ENCODE measurements at places on chromosomes 4 and X.

DNA sequence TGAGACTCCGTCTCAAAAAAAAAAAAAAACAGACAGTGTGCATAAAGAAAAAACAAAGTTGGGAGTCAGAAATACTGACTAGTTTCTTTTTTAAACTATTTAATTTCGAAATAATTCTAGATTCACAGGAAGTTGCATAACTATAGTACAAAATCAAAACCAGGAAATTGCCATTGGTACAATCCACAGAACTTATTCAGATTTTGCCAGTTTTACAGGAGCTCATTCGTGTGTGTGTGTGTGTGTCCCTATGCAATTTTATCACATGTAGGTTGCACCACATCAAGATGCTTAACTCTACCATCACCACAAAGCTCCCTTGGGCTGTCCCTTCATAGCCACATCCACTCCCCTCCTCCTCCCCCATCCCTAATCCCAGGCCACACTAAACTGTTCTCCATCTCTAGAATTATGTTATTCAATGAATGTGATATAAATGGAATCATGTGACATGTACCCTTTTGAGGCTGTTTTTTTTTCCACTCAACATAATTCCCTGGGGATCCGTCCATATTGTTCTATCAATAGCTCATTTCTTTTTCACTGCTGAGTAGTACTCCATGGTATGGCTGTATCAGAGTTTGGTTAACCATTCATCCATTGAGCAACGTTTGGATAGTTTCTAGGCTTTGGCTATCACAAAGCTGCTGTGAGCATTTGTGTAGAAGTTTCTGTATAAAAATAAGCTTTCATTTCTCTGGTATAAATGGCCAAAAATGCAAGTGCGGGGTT is 16.3 kb upstream of the DDX3X start:
- no peak for DNase-seq

DNA sequence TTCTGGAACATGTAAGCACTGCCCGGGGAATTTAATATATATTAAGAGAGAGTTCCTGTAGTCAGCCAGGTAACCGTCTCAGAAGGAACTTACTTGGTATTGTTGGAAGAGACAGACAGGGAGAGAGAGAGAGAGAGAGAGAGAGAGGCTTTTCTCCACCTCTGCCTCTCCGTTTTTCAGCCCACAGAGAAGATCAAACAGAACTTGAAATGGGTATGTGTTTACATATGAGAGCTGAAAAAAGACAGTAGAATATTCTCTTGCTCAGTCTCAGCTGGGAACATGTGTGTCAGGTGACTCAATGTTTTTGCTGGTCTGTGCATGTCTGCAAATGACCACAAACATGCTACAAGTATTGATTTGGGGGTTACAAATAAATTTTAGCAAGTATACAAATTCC is 81.9 kb downstream of the MAGED1 start:
- DNase-seq, result no peak

- no peak for DNase-seq
These were observed 402.6 kb downstream of the INPP4B start for GRCh38 chr4:142443469-142443868.

DNA sequence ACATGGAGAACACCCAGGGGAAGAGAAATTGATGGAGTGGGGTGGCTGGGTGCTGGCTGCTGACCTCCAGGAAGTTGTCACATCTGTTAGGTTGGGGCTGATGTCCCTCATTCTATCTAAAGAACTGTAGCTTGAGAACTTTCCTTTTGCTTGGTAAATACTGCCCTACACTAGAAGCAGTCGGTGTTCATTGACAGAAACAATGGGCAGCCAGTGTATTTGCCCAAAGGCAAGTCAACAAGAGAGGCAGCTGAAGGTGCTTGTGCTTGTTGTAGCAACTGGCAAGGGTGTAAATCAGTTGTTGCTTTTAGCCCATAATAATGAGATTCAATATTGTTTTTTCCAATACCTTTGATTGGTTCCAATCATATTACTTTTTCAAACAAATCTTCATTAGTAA is 956 bp downstream of the TMEM154 start:
- DNase-seq, result no peak

DNA sequence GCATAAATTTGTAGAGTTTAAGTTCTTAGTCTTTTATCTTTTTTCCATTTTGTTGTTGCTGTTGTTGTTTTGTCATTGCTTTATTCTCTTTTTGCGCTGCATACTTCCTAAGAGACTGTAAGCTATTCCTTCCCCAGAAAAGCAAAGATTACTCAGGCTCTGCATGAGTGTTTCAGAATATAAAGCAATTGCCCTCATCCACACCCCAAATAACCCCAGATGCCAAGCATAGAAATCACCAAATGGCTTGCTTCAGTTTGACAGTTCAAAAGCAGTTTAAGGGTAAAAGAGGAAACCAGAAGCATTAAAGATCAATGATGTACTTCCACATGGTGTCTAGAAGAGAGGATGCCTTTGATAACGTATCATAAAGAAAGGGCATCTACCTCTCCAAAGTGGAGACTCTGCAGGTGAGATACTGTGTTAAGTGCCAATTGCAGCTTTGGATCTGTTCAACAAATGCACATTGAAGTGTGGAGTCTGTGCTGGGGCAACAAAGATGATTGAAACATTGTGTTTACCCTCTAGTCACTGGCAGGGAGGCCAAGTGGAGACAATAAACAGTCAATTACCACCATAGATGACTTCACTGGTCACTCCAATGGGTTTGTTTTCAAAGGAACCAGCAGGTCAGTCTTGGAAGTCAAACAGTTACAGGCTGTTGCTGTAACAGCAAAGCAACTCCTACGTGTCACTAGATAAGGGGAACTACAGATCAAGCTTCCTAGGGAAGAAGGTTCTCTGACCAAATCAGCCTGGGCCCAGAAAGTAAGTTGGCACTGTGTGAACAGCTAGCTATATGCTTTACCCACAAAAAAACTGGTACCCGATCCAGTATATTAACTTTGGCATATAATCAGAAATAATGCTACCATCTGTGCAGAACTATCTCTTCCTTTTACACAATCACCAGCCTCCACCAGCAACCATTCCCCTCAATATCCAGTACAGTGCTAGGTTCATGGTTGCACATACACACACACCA is 40.6 kb upstream of the IL21 start:
- DNase-seq, result peak; percentile 82

GRCh38 chr4:20096911-20097310 is 154.8 kb upstream of the SLIT2 start:
- DNase-seq, result no peak

DNA sequence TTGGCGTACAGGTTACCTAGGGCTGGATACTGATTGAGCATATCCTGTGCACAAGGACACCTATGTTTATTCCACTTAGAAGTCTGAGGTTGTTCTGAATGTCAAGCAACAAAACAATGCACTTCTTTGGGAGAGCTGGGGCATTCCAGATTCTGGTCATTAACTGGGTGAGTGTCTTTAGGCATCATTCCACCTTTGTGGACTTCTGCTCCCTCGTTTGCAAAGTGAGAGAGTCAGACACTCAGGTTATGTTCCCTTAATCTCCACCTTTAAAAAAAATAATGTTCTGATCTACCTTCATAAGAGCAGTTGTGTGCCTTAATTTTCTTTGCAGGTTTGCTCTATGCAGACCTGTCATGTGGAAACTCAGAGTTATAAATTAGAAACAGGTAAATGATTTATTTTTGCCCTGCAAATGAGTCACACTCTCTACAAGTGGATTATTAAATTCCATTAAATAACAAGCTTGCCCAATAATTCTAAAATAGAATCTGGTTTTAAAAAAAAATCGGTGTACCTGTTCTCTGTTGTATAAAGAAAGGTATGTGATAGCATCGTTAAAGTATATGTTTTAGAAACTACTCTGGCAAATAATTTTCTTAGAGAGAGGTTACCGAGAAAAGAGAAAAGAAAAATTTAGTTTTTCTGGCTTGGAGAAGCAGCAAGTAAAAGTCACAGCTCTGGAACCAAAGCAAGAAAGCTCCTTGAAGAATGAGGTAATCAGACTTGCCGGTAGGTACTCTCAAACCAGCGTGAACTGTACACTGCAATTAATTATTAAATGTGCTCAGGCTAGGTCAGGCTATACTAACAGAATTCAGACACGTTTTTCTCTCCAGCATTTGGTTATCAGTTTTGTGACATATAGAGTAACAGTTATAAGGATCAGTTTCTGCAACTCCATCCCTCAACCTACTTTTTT is 93.2 kb downstream of the SORBS2 start:
- no peak for DNase-seq

GRCh38 chr4:154577324-154577723 is 13.2 kb downstream of the FGA start:
- DNase-seq, result no peak

DNA sequence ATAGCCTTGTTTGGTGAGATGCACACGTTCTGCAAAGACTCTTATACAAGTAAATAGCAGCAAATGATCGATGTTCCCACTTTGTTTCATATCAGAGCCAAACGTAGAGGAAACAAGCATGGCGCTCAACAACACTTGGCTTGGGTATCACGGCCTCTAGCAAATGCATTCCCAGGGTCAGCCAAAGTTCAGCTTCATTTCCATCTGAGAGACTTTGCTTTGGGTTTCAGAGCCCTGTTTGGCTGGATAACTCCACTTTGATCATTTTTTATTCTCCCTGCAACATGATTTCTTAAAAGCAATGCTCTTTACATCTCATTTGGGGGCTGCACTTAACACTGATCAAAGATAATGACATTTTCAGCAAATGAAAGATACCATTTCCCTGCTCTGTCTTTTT is 199.2 kb upstream of the FAM9B start:
- no peak for DNase-seq

DNA sequence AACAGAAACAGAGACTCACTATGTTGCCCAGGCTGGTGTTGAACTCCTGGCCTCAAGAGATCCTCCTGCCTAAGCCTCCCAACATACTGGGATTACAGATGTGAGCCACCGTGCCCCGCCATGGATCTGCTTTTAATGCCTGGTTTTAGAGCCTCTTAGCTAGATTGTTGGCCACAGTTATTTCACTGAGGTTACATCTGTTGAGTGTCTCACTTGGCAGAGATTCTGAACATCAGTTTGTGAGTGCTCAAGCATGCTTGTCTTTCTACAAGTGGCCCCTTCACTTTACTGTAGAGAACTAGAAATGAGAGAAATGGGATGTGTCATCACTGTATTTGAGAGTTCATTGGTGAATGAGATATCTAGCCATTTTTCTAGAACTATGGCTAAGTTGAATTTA is 218.5 kb downstream of the APBB2 start:
- DNase-seq, result peak; percentile 82

DNA sequence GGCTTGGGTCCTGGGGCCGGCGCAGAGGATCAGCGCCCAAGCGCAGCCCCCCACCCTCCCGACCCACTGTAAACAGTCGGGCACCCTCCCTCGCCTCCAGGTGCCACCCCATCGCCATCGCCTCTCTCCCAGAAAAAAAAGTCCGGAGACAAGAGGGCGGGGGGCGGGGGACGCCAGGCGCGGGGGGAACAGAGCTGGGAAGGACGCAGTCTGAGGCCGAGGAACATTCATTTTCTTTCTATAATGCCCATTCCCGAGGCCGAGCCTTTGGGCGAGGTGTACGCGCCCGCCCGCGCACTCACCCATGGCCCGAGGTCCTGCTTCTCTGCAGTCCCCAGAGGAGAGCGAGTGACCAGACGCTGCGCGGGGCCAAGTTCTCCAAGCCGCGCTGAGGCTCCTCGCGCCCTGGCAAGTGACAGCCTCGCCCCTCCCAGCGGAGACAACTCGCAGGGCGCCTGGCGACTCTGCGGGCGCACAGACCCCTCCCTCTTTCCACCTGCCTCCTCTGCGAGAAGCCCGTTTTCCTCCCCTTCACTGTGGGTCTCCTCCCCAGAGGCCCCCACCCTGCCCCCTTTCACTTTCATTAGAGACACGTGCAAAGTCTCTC is 63.5 kb upstream of the WDR17 start:
- DNase-seq, result peak; percentile 45

DNA sequence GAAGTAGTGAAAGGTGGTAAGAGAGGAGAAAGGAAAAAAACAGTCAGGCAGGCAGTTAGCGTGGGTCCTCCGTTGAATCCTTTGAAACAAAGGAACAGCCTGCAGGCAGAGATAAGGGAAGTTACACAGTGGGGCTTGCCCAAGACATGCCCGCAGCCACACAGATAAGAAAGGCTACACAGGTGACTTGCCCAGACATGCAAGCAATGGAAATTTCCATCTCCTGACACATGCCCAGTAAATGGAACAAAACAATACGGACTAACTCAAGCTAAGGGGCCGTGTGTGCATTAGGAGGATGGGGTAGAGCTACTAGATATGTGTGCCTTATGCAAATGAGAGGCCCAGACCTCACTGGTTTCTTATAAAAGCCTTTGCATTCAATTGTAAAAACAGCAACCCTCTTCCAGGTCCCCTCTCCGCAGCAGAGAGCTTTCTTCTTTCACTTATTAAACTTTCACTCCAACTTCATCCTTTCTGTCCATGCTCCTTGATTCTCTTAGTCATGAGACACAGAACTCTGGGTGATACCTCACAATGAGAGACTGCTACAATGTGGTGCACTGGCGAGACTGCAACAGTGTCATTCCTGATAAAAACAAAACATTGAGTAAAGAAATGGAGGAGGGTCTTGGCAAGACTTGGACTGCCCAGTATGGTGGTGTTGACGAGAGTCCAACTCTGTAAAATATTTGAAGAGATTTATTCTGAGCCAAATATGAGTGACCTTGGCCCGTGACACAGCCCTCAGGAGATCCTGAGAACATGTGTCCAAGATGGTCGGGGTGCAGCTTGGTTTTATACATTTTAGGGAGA is 997.4 kb upstream of the PRKX start:
- DNase-seq, result no peak

GRCh38 chr4:134740290-134740689 is 538.7 kb upstream of the PABPC4L start:
- DNase-seq, result no peak

- no peak for DNase-seq
These were observed 7.0 kb downstream of the LAGE3 start for GRCh38 chrX:154471839-154472684.

DNA sequence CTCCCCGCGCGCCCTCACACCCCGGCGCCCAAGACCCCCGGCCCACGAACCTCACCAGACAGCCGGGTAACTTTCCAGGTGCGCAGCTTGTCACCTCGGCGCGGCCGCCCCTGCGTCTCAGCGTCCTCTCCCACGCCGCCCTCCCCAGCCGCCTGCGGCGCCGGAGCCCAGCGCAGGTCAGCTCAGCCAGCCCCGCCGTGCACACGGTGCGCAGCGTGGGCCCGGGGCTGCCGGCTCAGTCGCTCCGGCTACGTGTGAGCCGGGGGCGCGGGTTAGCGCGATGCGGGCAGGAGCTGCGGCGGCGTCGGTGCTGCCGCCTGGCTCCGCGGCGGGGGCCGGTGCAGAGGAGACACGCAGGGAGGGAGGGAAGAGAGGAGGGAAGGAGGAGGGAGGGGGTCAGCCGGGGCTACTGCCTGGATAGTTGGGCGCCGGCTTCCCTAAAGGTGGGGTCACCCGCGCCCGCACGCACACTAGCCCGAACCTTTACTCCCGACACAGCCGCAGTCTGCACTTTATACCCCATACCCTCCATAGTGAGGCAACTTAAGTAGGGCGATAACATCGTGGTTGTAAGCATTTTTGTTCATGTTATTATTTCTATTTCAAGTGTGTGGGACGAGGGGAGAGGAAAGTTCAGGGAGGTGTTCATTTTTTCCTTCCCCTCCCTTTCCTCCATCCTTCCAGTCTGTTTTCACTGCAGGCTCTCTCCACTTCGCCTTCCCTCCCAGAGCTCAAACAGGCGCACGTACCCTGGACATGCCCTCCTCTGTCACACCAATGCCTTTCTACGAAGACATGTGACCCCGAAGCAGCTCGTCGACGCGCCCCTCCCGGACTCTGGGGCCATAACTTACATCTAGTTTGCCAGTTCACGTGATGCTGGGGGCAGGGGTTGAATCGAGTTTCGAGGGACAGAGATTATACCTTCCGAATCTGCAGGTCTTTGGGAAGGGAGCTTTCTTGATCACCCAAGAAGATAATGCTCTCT is at the start of gene PRKG2:
Gene PRKG2 (minus strand): TSS at position 342 of the 988 bp plus-strand sequence. CDS start 10,175 bp downstream, outside the sequence.
- DNase-seq, result peak; percentile 80
